ENCODE measurements at places on chromosomes 2 and 18.

DNA sequence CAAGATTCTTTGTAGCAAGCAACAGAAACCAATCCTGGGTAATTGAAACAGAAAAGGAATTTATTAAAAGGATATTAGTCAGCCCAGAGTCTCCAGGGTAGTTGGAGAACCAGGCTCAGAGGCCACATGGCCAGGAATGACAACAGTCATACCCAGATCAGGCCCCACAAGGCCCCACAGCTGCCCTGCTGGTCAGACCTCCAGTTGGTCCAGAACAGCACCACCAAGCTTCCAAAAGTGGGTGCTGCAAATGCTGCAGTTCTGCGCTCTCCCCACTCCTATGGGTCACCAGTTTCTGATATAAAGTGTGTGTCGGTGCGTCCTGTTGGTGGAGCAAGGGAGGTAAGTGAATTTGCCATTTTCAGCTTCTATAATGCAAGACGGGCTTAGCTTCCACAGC lies 29.9 kb downstream of the KLHL29 start:
- DNase-seq = no peak

DNA sequence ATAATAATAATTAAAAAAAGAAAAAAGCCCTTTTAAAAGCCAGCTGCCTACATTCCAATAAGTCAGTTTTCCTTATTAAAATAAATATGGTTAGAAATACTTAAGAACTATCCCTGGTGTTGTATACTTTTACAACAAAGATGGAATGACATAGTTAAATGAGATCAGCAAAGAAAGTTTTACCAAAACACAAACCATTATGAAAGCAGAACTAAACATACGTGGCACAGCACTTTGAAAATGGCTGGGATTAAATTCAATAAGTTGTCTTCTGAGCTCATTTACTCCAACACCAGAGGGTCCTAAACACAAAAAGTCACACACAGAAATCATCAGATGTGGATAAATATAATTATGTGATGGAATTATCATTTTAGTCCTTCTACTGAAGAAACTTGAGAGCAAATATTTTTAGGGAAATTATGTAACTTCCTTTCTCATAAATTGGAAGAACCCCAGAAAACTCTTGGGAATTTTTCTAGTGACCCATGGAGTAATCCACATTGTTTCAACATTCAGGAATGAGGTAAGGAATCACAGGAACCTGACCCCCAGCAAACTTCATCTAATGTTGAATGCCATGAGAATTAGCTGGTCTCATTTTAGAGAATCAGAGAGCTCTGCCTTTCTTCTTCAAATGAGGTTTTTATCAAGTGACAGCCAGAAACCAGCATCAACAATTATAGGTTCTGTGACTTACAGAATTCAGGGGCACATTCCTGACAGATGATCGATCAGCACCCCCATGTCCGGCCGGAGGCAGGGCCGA lies 11.5 kb upstream of the TMEM237 start:
- no peak for DNase-seq

- DNase-seq = no peak
These were observed 37.1 kb downstream of the RAMP1 start for GRCh38 chr2:237896507-237896892.

DNA sequence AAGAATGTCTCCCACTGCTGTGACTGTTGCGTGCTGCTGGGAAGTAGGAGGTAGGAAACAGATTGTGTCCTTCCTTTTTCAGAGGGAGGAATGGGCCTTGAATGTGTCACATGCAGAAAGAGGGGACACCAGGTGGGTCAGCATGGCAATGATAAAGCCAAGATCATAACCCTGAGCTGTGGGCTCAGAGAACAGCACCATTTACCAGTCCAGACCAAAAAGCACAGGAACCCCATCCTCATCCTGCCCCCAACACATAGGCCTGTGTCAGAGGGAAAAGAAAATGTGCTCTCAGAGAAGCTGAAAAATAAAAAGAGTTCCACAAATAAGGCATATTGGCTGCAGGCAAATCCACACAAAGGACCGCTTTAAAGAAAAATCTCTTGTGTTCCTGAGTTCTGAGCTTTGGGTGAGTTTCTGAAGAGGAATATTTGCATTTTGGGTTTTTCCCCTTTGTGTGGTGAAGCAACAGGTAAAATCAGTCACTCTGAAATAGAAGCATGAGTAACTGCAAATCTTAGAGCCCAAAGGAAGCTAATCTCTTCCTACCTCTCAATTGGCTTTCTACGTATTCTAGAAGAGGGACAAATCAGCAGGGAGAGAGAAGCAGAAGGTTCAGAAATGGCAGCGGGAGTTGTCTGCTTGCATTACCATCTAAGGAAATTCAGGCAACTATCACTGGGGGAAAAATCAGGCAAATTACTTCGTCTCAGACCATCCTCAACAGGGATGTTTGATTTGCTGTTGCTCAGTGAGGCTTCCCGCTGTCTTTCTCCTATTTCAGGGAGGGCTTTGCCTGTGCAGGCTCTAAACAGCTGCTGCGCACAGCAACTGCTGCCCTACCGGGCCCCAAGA lies 106.8 kb downstream of the BCL11A start:
- no peak for DNase-seq

DNA sequence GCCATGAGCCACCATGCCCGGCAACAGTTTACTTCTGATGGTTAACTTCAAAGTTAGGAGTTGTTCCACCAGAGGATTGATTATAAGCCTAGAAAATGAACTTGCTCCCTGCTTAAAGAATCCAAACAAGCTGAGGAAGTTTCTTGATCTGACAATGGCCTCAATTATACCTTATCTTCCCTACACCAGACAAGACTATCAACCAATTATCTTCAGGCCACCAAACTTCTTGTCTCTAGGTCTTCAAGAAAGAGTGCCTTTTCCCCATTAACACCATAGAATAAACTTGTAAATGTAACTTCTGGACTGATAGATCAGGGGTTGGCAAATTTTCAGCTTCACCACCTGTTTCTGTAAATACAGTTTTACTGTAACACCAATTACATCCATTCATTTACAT lies 15.0 kb downstream of the ZC3H8 start:
- no peak for DNase-seq

Data from esophagus squamous epithelium (tissue), 5 donors.